DND-41 (cell line): ENCODE measurements at places on chromosomes 13 and 19.

GRCh38 chr13:45773236-45773635 is 71.1 kb downstream of the CBY2 start:
- no peak for DNase-seq

DNA sequence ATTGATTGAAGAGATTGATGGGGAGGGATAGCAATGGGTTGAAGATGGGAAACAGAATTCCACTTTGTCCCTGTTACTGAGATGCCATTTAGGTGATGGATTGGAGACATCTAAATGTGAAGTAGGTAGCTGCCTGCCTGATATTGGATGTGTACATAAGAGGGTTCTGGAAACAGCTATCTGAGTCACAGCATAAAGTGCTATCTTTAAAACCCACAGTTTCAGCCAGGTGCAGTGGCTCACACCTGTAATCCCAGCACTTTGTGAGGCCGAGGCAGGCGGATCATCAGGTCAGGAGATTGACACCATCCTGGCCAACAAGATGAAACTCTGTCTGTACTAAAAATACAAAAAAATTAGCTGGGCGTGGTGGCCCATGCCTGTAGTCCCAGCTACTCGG is 72.6 kb downstream of the DNAJC3 start:
- DNase-seq, result no peak

DNA sequence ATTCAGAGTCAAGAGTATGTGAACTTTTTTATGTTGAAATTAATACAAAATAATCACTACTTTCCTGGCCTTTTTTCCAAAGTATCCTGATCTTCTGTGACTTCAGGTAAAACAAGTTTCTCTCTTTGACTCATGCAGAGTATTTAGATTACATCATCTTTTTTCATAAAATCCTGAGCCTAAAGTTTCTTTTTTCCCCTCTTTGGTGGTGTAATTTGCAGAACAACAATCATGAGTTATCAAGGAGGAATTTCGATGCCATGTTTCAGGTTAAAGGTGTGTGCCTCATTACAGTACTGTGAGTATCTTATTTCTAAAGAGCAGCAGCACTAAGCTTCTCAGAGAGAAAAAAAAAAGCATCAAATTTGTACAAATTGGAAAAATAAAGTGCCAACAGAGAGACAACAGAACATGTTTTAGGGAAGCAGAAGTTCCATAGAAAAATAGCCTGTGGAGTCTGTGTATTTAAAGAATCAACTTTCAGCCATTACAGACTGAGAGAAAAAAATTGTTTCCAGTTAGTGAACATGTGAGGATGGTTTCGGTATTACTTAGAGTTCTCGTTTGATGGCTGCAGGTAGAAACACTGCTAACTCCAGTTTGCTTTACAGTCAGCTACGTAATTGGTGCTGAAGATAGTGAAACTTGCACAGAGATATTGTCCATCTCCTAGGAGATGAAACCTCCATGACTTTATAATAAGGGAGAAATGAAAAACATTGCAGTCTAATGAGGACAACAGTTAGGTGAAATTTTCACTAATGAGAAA is 78.1 kb upstream of the PCDH9 start:
- no peak for DNase-seq

DNA sequence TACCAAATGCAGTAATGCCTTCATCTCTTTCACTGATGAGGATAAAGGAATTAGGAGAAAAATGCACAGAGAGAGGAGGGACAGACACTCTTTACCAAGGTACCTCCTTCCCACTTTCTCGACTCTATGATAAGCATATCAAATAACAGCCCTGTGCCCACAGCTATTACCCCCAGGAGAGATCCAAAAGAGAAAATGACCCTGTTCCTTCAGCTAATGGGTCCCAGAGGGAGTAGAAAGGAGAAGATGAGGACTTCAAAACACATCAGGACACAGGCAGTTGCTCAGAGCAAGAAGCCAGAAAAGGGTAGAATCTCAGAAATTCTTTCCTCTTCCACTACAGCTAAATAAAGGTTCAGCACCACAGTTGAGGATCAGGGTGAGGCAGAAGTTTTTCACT is 80.6 kb downstream of the ABCC4 start:
- DNase-seq, result no peak

- no peak for DNase-seq
Measured at GRCh38 chr13:32277839-32278238, 37.3 kb downstream of the ZAR1L start.

GRCh38 chr13:109667807-109668291 is 118.5 kb downstream of the IRS2 start:
- DNase-seq, result no peak

DNA sequence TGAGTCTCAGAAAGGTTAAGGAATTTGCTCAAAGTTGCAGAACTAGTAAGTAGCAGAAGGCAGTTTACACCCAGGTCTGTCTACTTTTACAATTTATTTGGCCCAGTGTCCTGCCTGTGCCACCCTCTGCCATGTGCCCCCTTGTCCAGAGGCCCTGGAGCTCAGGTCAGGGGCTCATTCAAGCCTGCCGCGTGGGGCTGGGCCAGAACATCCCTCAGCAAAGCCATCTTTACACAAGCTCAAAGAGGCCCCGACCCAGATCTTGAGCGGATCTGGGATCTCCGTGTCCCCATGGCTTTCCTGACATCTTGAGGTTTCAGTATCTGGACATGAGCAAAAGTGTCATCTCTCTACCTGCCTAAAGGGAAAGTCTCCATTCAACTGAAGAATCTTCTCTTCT is 76.4 kb upstream of the VSTM2B start:
- no peak for DNase-seq

- DNase-seq, result no peak
Measured at GRCh38 chr19:2246801-2247361, 2.2 kb upstream of the AMH start.
